HL-60 (cell line): ENCODE measurements at places on chromosomes 11 and 22.

GRCh38 chr11:1108246-1108900, 33.7 kb downstream of the MUC2 start:
- DNase-seq, result no peak

DNA sequence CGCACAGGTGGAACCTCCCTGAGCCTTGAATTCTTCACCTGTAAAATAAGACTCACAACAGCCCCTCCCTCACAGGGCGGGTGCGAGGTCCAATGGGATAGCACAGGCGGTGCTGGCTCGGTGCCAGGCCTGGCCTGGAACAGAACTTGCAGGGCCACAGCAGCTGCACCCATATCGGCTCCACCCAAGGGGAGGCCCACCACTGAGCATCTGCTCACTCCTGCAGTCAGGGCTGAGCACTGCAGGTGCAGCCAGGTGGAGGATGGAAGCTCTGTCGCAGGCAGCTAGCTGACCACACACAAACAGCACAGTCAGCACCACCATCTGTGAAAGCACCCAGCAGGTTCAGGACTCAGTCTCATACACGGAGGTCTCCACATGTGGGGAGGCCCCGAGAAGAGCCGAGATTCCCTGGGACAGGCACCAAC, 19.6 kb downstream of the VPS37C start:
- DNase-seq, result no peak

DNA sequence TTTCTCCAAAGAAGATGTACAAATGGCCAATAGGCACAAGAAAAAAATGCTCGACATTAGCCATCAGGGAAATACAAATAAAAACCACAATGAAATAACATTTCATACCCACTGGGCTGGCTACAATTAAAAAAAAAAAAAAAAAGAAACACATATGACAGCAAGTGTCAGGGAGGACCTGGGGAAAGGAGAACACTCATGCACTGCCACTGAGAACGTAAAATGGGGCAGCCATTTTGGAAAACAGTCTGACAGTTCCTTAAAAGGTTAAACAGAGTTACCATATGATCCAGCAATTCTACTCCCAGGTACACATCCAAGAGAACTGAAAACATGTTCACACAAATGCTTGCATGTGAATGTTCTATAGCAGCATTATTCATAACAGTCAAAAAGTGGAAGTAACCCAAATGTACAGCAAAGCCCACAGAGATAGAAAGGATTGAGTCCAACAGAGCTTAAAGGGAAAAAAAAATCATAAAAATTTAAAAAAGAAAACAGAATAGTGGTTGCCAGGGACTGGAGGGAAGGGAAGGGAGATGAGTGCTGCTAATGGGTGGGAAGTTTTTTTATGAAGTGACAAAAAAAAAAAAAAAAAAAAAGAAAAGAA, 48.4 kb upstream of the CYP2D6 start:
- no peak for DNase-seq

DNA sequence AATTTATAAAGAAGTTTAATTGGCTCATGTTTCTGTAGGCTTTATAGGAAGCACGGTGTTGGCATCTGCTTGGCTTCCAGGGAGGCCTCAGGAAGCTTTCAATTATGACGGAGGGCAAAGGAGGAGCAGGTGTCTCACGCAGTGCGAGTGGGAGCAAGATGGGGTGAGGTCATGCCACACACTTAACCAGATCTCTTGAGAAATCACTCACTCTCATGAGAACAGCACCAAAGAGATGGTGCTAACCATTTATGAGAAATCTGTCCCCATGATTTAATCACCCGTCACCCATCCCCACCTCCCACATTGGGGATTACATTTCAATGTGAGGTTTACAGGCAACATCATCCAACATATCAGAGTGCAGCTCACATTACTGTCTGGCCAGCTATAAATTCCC, 103.5 kb downstream of the ARHGAP8 start:
- DNase-seq, result no peak

- DNase-seq, result no peak
These were observed 18.0 kb downstream of the TBC1D22A start for GRCh38 chr22:46780453-46780852.

DNA sequence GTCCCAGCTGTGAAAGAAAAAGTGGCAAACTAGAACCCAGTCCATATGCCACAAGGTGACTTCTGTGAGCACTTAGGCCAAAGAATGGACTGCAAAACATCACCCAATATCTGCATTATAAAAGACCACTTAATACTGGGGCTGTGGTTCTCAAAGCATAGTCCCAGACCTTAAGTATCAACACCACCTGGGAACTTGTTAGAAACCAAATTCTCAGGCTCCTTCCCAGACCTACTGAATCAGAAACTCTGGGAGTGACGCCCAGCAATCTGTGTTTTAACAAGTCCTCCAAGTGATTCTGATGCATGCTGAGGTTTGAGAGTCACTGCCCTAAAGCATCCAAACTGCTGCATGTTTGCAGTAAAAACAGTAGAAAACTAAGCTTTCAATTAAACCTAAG, 81.3 kb downstream of the SERGEF start:
- no peak for DNase-seq

GRCh38 chr11:21646351-21646750, 546.5 kb upstream of the ANO5 start:
- DNase-seq, result no peak

DNA sequence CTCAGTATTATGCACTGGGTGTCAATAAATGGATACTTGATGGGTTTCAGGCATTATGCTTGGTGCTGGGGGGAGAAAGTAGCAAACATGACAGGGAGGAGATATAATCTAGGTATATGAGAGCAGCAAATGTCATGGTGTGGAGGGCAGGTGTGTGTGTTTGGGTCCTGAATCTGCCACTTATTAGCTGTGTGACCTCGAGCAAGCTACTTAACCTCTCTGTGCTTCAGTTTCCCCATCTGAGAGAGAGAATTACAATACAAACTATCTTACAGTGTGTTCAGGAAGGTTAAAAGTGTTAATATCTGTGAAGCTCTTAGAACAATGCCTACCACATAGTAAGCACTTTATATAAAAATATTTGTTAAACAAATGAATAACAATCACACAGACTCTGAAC, 2.8 kb downstream of the SLC22A8 start:
- no peak for DNase-seq

DNA sequence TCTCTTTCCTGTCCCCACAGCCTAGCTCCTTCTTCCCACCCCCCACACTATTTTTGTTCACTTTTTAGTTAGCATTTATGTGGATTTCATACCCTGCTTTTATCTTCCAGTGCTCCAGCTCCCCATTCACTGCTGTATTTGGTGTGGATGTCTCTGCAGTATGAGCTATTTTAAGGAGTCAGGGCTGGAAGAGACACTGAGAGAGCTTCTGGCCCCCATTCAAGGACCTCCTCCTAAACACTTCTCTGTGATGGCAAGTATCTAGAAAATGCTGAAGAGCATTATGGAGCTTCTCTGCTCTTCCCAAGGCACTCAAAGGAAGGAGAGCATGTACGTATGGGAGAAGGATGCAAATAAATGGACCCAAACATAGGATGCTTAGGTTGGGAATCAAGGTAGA, 79.5 kb downstream of the RAB30 start:
- no peak for DNase-seq

DNA sequence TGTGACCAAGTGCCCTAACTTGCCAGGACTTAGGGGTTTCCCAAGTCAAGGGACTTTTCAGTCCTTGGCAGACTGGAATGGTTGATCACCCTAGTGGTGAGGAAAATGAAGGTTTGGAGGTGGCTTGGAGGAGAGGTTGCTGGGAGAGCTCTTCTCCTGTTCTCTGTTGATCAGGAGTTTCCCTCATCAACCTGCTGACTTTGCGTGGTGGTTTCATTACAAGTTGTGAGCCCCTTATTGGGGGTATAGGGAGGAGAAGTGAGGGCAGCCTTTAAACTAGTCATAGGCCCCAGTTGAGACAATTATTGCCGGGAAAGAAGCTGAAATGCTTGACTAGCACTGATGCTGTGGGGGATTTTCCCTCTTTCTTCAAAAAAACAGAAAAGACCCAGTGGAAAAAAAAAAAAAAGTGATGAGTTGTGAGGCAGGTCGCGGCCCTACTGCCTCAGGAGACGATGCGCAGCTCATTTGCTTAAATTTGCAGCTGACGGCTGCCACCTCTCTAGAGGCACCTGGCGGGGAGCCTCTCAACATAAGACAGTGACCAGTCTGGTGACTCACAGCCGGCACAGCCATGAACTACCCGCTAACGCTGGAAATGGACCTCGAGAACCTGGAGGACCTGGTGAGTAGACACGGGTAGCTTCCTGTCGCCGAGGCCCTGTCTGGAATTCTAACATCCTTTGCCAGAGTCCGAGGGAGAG, at the start of gene CXCR5:
CXCR5 (plus strand) TSS at position 525 of the 704 bp plus-strand sequence; CDS start at position 575, 50 bp downstream.
- no peak for DNase-seq

- no peak for DNase-seq
These were observed 88.3 kb downstream of the LUZP2 start for GRCh38 chr11:24585192-24585591.

- DNase-seq, result no peak
These were observed 48.8 kb downstream of the ASCL2 start for GRCh38 chr11:2221591-2221990.

GRCh38 chr11:9887472-9887871, 223.6 kb downstream of the SWAP70 start:
- no peak for DNase-seq

GRCh38 chr11:69940246-69940610, 121.0 kb upstream of the FGF3 start:
- DNase-seq, result no peak

DNA sequence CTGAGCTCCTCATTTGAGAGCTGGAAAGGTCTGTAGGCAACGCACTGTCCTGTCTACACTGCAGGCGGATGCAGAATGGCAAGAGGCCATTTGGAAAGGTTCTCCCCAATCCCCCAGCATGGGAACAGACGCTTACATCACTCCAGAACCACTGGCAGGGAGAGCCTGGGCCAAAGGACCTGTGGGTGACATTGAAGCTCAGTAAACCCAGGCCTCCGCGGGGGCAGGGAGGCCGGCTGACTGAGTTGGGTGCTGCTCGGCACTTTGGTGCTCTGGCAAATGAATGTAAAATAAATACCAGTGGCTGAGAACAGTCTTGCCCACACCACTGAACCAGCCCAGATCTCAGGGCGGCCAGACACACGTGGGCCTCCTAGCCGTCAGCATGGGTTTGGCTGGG, 22.4 kb downstream of the TOM1 start:
- DNase-seq, result no peak

- DNase-seq, result peak; percentile 74
These were observed 12.8 kb downstream of the CXCR5 start for GRCh38 chr11:118896472-118896913.

GRCh38 chr11:9003573-9004182, at the start of gene NRIP3:
NRIP3 (minus strand) TSS chr11:9004001; CDS start chr11:9003935, 66 bp downstream.
- peak; percentile 56 for DNase-seq

DNA sequence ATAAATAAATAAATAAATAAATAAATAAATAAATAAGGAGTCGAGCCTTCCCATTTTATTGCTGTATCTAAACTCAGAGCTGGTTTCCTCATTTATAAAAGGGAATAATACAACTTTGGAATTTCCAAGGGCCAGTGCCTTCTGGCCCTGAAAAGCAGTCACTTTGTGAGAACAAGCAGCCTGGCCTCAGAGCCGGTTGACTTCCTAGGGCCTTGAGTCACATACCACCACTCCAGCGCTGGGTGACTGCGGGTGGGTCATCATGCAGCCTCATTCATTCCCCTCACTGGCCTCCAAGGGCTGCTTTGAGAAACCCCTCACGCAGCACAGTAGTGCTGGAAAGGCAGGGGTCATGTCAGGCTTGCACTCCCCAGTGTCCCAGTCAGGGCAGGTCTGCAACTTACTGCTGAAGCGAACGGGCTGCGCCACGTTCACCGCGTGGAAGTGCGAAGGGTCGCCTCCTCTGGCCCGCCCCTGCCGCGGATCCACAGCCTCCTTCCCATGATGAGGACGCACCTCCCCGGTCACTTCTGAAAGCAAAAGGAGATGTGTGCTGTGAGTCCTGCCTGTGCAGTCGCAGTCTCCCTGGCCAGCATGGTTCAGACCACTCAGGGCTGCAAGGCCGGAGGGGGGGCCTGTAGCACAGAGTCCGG, 54.4 kb downstream of the DGCR2 start:
- DNase-seq, result no peak

DNA sequence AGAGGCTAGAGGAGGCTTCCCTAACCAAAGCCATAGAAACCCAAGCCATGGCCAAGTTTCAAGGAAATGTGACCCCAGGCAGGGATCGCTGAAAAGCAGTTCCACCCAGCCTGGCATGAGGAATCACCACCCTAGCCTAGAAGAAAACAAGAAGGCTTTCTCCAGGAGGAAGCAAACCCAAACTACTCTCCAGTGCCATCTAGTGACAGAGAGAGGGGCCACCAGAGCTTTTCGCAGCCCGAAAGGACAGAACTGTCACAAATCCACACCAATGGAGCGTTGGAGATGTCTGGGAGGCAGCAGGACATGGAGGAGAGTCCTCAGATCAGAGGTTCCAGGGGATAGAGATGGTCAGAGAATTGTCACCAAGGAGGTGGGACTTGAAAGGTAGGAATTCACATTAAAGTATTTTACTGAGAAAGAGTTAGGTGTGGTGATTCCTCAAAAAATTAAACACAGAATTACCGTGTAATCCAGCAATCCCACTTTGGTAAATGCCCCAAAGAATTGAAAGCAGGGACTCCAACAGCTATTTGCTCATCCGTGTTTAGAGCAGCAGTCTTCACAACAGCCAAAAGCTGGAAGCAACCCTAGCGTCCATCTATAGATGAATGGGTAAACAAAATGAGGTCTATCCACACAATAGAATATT, 67.3 kb upstream of the NUP50 start:
- DNase-seq, result no peak

DNA sequence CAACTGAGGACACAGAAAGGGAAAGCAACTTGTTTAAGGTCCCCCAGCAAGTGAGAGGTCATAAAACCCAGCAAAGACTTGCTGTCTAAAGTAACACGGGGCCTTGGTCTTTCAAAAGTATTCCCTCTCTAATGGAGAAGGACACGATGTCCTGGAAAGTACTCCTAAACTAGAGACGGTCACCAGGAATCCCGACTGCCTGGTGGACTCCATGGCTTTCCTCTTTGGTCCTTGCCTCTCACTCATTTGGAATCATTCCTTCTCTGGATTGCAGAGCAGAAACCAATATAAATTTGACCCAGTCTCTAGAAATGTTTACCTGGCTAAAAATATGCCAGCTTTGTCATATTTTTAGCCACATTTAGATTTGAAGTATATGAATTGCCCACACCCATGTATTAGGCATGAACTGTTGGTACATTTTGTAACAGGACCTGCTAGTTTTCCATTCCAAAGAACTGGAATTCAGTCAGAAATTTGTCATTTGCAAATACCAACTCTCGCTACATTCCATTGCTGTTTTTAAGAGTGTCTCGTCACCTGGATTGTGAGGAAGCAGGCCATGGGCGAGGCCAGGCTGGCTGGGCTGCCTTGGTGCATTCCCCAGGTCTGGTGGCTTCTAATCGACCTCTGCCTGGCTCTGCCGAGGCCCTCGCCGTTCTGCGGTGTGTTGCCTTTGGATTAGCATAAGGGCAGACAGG, 12.9 kb downstream of the NAV2 start:
- no peak for DNase-seq

GRCh38 chr11:64025205-64025604, 10.5 kb upstream of the FLRT1 start:
- DNase-seq, result no peak

DNA sequence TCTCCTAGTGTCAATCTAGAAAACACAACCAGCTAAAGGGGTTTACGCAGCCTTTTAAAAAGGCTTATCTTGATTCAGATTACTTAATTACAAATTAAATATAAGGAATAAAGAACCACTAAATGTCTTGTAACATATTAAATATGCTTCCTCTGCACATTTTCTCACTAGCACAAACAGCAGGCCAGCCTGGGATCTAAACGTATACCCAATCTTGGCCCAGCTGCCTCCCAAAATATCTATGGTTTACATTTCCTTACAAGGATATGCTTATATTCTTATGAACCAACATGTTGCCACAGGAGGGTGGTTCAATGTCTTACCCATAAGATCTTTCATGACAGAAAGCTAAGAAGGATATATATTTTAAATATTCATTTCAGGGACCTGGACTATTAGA, 7.7 kb downstream of the LGR4 start:
- no peak for DNase-seq
